Umbilical cord (tissue), 2 donors: ENCODE measurements at places on chromosomes 7 and 10.

GRCh38 chr10:100731407-100732240 is 13.8 kb upstream of the PAX2 start:
- DNase-seq, result no peak

DNA sequence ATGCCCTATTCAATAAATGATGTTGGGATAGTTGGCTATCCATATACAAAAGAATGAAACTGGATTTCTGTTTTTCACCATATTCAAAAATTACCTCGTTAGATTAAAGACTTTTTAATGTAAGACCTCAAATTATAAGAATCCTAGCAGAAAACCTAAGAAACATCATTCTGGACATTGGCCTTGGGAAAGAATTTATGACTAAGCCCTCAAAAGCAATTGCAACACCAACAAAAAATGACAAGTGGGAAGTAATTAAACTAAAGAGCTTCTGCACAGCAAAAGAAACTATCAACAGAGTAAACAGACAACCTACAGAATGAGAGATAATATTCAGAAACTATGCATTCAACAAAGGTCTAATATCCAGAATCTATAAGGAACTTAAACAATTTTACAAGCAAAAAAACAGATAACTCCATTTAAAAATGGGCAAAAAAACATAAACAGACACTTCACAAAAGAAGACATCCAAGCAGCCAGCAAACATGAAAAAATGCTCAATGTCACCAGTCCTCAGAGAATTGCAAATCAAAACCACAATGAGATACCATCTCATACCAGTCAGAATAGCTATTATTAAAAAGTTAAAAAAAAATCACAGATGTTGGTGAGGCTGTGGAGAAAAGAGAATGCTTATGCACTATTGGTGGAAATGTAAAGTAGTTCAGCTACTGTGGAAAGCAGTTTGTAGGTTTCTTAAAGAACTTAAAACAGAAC is 309.8 kb downstream of the AHR start:
- no peak for DNase-seq

DNA sequence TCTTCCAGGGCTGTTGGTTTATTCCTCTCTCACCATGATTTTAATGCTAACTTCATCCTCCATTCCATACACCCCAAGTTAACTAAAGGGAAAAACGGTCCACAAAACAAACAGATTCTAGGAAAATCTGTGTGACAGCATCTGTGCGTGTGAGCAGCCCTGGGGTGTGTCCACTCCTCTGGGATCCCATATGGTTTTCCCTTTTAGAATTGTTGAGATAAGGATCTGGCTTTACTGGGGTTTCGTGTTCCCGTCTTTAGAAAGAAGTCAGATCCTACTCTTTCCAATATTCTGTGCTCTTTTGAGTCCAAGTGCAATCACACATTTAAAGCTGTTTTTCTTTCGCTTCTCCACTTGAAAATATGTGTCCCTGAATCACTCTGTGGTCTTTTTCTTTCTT is 257.1 kb downstream of the KLF6 start:
- peak; percentile 52 for DNase-seq

DNA sequence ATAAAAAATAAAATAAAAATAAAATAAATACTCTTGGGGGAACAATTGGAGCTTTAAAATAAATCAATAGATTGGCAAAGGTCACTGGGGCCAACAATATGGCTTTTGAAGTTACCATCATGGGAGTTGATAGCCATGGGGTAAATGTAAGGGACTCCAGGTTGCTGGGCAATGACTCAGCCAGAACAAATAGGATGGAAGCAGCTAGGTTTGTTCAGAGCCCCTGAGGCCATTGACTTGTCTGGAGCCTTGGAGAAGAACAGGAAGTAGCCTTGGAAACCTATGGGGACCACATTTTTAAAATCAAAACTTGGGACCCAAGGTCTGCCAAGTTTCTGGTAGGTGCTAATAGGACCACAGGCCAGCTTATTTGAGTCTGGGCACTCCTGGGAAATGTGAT is 20.2 kb upstream of the FRA10AC1 start:
- DNase-seq, result no peak

DNA sequence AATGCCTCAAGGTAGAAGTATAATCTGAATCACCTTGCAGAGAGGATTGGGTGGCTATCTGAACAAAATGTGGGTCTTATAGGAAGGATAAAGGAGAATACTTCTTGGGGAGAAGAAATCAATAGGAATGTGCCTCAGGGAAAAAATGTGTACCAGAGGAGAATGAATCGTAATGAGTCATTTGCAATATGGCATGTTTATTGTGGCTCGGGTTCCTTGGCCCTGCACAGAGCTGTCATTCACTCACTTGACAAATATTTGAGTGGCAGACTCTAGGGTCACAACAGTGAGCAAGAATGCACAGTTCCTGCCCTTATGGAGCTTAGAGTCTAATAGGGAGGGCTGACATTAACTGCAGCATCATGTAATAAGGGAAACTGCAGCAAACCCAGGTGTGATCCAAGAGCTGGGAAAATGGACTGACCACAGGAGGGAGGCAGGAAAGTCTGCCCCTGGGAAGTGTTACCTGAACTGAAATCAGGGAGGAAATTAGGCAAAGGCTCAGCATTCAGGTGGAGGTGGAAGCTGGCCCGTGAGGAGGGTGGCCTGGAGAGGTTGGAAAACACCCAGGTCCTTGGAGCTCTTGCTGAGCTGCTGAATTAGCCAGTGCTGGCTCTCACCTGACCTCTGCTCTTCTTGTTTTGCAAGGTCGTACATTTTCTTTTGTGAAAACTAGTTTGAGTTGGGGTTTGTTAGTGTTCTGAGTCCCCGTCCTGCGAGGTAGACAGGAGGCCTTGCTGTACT is 203.9 kb downstream of the FRMD4A start:
- no peak for DNase-seq

DNA sequence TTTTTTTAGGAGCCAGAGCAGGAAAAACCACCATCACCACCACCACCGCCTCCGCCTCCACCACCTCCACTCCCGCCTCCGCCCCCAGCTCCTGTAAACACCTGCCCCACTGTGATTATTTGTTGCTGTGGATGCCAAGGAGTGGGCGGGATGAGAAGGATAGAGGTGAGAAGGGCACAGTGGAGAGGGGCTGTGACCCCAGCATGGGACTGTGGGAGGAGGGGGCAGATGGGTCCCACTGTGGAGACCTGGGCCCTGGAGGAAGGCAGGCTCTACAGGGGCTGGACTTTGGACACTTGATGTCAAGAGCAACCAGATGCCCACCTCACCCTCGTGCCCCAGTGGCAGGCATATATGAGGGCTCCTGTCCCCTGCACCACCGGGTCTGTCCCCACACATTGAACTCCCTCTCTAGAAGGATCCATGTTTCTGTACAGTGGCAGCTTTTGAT is 24.7 kb downstream of the ANTXRL start:
- DNase-seq, result no peak

DNA sequence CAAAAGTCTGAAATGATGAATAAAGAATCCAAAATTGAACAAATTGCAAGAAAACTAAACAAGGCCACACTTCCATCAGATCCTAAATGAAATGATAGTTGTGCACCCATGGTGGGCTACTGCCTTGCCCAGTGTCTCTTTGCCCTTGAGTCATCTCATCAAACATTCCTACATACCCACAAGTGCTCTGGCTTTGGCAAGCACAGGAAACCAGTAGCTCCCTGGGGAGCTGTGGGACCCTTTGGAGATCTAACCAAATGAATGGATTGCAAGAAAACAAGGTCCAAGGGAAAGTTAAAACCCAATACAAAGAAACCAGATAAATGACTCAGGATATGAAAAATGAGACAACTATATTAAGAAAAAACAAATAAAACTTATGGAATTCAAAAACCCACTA is 129.8 kb upstream of the TMEM229A start:
- DNase-seq, result no peak

- no peak for DNase-seq
Observed at GRCh38 chr7:41628901-41629300, 74.0 kb downstream of the INHBA start.

DNA sequence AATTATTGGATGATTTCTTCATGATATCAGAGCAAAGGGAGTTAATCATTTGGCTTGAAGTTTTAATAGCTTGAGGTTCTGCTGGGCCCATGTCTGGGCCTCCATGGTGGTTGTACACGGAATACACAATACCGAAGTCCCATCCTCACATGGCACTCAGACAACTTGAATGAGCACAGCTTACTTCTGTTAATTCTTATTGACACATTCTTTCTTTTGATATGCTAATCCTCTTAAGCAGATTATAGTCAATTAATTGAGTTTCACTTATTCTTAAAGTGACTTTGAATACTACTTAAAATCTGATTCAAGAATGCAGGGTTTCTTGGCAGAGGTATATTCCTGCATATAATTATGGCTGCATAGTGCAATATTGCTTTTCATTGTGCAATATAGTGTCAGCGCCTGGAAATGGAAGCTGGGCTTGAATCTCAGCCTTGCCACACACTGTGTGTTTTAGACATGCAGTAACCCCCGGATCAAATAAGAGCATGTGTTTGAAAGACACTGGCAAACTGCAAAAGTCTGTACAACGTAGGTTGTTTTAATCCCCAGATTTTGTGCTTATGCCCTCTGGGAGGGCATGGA is 543.5 kb upstream of the ADARB2 start:
- no peak for DNase-seq

DNA sequence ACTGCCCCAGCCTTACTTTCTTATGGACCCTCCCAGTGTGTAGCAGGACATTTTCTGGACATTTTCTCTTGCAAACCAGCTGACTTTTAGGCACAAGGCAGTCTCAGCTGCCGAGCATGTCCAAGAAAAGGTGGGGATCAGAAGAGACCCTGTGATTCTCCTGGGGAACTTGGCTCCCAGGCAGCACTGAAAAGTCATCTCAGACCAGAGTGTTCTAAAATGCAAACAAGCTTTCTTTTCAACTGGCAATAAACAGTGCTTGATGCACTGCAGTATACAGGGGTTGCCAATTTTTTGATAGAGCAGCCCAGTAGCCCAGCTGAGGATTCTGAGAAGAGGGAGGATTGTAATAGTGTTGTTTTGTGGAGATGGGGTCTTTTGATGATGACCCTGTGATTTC is 168.0 kb upstream of the PHYHIPL start:
- no peak for DNase-seq

GRCh38 chr7:34727464-34727995 is 69.5 kb downstream of the NPSR1 start:
- no peak for DNase-seq

- DNase-seq, result no peak
Observed at GRCh38 chr7:135853499-135853898, 104.9 kb upstream of the FAM180A start.
